ENCODE measurements at places on chromosomes 7 and 10.

GRCh38 chr10:76717141-76717540, 920.5 kb downstream of the KCNMA1 start:
- peak; percentile 30 for DNase-seq

GRCh38 chr7:156780724-156781455, 112.1 kb downstream of the LMBR1 start:
- DNase-seq, result no peak

- no peak for DNase-seq
These were observed 135.9 kb downstream of the HIBADH start for GRCh38 chr7:27526611-27527347.

DNA sequence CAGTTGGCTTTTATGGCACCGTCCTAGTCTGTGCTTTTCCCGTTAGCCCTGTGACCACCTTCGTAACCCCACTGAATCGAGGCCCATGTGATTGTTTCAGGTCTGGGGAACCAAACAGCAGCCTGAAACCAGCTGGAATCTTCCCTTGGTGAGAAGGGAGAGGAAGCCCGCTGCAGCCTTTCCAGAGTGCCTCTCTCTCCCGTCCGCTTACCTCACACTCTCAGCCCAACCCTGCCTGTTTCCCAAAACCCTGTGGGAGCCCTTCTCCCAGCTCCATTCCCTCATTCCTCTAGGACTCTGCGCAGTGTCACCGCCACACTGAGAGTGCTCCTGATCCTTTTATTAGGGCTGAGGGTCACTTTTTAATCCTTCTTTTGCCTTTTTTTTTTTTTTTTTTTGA, 139.6 kb downstream of the WDR37 start:
- DNase-seq, result no peak

DNA sequence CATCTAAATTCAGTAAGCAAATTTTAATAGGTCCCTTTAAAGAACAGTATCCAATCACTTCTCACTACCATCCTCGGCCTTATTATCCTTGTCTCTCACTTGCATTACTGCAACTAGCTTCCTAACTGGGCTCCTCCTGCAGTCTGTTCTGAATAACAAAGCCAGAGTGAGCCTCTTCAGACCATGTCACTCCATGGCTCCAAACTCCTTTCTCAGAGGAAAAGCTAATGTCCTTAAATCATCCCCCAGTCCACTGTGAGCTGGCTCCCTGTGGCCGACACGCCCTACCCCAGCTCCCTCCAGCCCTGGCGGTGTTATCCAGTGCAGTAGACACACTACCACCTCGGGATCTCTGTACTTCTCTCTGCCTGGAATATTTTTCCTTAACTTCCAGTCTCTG, 80.0 kb downstream of the EPC1 start:
- no peak for DNase-seq

DNA sequence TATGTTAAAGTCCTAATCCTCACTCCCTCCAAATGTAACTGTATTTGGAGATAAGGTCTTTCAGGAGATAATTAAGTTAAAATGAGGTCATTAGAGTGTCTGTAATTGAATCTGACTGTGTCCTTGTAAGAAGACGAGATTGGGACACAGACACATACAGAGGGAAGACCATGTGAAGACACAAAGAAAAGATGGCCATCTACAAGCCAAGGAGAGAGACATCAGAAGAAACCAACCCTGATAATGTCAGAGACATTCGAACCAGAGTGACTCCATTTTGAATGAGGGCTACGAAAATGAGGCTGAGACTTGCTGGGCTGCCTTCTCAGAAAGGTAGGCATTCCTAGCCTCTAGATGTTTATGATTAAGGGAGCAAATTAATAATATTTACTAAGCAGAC, 542 bp upstream of the SAMD9L start:
- DNase-seq, result no peak

GRCh38 chr7:37109843-37110242, 338.8 kb downstream of the ELMO1 start:
- DNase-seq, result no peak

- no peak for DNase-seq
These were observed 33.0 kb downstream of the ZFAND2A start for GRCh38 chr7:1127001-1127400.

GRCh38 chr7:20858951-20859350, 72.3 kb upstream of the SP8 start:
- peak; percentile 21 for DNase-seq

- DNase-seq, result no peak
These were observed 244.8 kb upstream of the GALNT17 start for GRCh38 chr7:70887186-70887585.

DNA sequence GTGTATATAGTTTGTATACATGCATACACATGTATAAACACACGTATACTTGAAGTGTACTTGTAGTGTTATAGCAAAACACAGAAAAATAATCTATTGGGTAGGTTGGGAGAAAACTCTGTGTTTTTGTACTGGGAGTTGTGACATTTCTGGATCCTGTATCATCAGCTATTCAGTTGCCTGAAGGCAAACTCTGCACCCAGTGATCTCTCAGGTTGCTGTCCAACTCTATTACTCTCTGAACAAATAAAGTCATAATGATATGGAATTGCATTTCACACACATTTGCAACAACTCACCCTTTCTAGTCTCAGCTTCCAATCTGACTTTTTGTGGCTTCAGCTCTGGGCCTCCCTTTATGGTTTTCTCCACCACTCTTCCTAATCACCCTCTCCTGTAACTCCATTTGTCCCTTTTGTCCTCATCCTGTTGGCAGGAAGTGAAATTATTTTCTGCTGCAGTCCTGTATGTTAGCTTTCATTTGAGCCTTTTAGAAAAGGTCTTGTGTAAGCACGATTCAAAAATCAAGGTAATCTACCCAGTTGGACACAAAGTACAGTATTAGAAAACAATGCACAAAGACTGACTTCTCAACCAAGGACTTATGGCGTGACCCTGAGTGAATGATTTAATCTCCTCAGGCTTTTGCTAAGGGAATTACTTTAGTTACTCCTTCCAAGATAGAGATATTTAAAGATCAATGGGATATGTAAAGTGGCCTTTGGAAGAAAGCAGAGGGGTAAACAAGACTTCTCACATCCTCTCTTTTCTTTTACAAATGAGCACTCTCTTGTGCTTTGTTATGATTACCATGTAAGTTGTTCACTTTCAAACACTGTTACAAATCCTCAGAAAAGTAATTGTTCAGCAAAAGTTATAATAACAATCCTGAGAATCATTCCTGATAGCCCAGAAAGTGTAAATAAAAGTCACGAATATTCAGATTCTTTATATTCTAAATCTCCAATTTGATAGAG, 249.1 kb downstream of the KCND2 start:
- peak; percentile 19 for DNase-seq

DNA sequence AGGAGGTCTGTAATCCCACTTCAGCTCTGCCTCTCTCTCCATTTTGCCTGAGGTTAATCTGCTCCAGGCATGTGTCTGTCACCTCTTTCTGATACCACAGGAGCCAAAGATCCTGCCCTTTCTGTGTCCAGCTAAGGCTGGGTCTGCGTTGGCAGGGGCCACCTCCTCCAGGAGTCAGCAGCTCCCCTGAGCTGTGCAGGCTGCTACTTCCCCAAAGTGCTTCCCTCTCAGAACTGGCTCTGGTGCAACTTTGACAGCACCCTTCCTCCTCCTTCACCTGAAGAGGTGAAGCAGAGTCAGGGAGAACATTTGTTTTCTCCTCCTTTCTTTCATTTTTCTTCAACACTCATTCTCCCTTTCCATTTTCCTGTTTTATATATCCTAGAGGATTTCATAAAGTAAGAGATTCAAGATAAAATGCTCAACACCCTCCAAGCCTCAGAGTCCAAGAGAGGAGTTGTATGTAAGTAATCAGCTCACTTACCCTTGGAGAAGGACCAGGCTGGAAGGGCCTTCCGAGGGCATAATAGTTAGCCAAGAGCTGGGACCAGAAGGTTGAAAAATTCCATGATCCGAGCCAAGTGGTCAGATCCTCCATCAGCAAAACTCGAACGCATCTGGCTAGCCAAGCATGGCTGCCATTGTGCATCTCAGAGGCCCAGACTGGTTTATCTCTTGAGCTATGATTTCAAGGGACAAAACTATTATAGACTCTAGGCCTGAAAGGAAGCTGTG, 257.3 kb downstream of the PTEN start:
- DNase-seq, result no peak

DNA sequence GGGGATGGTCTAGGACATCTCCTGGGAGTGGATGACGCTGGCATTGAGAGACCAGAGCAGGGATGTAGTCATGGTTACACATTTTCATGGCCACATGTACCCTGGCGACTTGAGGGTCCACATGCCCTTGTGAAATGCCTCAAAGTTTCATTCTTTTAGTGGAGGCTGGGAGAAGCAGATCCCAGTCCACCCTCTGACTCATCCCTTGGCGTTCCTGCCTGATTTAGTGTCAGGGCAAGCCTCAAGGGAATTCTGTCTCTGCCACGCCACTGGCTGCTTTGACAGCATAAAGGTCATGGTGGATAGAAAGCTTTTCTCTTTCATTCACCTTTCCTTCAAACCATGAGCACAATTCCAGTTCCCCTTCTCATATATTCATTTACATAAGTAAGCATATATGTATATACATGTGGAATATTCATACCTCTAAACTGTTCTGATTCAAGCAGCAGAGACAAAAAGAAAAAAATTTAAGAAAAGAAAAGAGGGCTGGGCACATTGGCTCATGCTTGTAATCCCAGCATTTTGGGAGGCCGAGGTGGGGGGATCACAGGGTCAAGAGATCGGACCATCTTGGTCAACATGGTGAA, 21.8 kb upstream of the KIF5B start:
- DNase-seq, result peak; percentile 36

DNA sequence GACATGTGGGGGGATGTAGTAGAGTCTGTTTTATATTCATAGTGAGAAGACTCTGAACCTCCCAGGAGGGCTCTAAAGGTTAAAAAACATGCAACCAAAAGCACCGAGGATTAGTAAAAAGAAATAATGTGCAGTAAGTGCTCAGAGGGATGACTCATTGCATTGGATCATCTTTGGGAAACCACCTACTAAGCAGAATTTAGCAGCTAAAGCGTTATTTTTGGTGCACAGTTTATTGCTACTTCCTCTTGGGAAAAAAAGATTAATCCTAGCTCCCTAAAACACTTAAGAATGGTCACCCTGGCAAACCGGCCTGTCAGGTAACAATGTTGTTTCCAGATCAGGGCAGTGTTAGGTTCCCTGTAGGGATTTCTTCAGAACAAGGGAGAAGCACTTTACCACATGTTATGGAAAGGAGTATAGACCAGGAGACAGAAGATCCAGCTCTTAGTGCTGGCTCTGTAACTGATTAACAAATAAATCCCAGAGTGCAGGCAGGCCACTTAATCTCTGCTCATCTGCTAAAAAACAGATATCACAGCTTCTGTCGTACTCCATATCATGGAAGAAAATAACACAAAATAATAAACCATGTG, 44.8 kb upstream of the FAM133B start:
- DNase-seq, result peak; percentile 94

GRCh38 chr7:19405541-19405940, 260.3 kb upstream of the FERD3L start:
- peak; percentile 41 for DNase-seq

DNA sequence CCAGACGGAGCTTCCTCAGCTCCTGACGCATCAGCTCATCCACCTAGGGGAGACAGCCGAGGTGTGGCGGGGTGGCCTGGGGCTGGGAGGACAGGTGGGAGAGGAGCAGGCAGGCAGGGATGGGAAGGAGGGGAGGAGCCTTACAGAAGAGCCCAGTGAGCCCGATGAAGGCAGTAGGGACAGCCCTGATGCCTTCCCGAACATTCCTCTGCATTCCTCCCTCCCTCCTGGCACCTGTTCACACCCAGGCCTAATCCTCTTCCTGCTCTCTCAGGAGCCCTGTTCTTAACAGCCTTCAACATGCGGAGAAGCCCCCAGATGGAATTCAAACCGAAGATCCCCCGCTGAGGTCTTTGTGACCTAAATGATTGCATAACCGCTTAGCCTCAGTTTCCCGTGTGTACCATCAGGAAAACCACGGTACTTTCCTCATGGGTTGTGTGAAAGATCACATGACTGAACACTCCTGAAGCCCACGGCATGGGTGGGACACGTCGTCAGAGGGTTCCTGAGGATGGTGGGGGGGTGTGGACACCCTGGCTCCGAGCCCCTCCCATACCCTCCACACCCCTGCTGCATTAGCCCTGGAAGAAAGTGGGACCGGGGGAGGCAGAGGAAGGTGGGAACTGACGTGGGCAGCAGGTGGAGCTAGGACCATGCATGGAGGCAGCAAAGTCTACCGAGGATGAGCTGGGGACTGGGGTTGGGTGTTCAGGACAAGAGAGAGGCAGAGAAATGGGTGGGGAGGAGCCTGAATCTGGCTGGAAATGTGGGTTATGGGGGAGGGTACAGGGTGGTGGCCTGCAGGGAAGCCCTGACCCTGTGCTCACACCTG, 8.8 kb upstream of the ASB10 start:
- DNase-seq, result no peak

DNA sequence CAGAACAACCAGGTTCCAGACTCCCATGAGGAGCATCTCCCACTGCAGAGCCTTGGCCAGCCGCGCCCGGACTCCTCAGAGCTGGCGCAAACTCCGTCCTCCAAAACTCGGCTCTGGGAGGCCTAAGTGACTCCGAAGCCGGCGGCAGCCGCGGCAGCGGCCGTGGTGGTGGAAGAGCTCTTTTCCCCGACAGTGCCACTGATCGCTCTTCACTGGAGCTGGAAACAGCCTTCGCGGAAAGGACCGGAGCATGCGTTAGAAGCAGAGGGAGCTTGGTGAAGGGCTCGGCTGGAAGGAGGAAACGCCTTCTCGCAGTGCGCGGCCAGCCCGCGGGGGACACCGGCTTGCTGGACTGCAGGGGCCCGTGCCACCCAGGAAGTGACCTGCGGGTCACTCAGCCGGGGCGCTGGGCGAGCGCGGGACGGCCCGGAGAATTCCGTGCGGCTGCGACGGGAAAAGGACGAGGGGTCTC, 5.0 kb upstream of the HOXA13 start:
- DNase-seq, result no peak

DNA sequence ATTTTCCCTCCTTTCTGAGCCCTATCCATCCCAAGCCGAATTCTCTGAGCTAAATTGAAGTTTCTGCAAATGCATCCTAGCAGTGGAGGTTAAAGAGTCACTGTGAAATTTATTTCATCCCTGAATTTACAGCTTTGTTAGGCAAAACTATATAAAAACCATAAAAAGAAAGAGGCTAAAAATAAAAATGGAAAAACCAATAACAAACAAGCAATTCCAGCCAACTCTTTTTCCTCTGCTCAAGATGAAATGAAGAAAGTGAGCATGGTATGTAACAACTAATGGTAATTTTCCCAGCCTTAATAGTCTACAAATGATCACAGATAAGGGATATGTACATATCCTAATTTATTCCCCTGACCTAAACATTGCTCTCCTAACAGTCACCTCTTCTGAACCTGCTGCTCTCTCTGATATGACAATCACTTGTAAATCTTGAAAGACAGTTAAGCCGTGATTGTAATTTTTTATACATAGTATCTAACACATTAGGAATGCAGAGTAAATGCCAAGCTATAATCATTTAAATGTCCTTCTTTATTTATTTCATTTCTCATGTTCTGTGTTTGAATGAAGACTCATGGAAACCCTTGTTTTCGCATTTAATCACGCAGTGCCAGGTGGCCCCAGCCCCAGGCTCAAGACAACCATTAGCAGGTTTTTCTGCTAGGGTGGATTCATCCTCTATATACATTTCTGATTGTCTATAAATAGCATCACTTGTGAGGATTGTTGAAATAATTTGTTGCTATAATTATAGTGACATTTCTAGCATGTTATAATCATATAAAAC, 48.6 kb upstream of the NRP1 start:
- no peak for DNase-seq
